ENCODE measurements at places on chromosomes 6 and 20.

- DNase-seq, result peak; percentile 93
Observed at GRCh38 chr6:136822376-136823127, at the start of gene PEX7. TSS of gene PEX7 (plus strand) at chr6:136822592. CDS start at chr6:136822666, 74 bp downstream.

GRCh38 chr6:81847866-81848265 lies 95.4 kb upstream of the TENT5A start:
- no peak for DNase-seq

DNA sequence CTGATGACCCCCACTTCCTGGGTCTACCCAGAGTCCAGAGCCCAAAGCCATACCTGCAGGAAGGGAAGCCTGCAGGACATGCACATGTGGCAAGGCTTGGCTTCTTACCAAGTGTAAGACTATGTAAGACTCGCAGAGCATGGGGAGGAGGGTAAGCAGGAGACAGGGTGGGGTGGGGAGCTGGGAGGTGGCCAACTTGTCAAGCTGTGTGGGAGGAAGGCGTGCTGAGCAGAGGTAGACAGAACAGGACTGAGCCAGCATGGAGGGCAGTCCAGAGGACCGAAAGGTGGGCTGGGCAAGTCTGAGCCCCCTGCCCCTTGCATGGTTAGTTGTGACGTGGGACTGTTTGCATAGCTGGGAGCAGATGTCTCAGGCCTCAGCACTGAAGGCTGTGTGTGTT lies 53.4 kb upstream of the RNF24 start:
- DNase-seq, result no peak

GRCh38 chr6:143119260-143119659 lies 58.6 kb downstream of the AIG1 start:
- DNase-seq, result no peak

- peak; percentile 70 for DNase-seq
Observed at GRCh38 chr20:31593221-31594001, 11.7 kb upstream of the ID1 start.

GRCh38 chr6:27873021-27873940 lies 38.9 kb downstream of the OR2B2 start:
- peak; percentile 87 for DNase-seq

DNA sequence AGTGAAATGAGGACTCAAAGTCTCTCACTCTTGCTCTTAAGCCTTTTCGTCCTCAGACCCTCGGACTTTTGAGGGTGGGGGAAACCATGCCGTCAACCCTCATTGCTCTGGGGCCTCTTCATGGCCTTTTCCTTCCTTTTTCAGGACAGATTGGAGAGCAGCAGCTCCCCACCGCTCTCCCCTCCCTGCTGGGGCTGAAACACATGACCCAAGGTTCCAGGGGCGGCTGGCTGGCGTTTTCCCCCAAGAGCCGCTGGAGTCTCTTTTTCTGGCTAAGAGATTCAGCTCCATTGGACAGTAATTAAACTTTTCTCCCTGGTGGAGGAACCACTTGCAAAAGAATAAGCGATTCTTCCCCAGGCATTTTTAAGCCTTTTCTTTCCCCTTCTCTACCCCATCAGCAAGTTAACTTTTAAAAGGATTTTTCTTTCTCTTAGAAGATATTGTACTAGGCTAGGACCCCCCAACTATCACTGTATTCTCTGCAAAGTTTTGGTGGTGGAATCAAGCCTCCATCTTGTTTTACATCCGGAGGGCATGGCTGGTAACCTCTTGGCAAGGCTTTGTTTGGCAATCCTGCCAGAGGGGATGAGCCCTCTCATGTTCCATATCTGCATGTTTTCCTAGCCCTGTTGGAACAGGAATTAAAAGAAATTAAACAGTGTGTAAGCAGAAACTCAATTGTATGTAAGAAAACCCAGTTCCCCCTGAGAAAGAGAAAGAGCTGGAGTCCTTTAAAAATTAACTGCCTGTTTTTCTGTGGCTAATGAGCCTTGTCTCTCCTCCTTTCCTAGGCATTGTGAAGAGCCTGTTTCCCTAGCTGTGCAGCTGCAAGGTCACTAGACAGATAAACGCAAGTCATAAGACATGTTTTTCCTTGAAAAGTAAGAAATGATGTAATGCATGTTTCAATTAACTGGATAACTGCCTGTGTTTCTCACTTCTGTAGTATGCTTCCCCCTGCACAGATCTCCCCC lies 100.8 kb upstream of the GPR6 start:
- no peak for DNase-seq

DNA sequence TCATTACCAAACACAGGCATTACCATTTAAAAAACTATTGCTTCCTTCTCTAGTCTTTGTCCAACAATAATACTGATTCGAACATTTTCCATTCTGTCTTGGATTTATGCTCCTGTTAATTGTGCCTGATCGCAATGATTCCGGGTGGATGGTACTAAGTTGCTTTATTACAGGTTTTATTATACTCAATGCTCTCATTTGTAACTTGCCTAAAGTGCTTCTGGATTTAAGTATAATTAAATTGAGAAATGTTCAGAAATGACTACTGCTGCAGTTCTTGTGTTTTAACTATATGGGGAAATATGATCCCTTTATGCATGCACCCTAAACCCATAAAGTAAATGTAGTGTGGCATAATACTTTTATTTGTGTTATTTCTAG lies 7.2 kb downstream of the TFAP2A start:
- no peak for DNase-seq

- no peak for DNase-seq
Observed at GRCh38 chr6:14380086-14380820, 262.7 kb downstream of the CD83 start.

DNA sequence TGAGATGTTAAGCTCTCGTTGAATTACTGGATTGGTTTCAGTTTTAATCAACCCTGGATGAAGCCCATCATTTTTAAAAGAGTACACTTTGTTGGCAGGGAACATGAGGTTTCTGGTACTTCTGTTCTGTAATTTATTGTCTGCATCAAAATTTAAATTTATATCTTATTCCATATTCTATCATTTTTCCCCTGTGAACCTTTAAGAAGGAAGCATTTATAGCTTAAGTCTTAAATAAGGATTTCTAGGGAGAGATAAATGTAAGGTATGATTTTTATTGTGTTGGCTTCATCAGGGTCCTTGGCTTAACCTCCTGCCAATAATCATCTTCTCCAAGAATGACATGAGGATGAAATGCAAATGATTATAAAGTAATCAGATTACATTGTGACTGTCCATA lies 40.6 kb downstream of the MLIP start:
- DNase-seq, result no peak

GRCh38 chr6:133326584-133326983 lies 85.4 kb downstream of the EYA4 start:
- no peak for DNase-seq

- no peak for DNase-seq
Observed at GRCh38 chr6:22651731-22652130, 82.4 kb downstream of the HDGFL1 start.

GRCh38 chr6:53833155-53833554 lies 38.4 kb downstream of the LRRC1 start:
- DNase-seq, result no peak

DNA sequence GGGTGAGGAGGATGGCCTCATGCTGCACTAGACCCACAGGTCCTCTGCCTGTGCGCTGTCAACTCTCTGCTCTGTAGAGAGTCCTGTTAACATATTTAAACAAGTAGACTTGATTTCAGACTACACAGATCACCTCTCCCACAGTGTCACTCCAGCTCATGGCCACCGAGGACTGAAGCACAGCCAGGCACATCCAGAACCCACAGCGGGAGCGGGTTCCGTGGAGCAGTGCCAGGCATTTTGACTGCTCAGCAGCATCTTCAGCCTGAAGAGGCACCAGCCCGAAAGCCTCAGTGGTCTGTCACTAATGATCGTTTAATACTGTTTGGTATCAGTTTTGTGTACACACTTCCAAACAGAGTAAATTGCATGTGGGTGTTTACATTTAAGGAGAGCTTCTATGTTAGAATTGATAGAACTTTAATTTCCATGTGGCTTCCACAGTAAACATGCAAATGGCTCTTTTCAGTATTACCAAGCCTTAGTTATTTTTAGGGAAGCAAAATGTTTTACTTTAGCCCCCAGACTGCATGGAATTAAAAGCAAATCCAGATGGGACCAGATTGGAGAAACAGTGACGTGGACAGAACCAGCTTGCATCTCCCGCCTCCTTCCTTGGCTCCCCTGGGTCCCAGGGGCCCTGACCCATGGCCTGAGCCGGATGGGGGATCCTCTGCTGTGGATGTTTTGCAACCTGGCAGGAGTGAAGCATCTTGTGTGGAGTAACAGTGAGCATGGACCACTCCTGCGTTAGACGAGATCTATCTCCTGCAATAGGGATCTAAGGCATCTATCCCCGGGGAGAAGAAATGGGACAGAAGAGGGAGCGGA lies 196.7 kb upstream of the CDH4 start:
- DNase-seq, result no peak

DNA sequence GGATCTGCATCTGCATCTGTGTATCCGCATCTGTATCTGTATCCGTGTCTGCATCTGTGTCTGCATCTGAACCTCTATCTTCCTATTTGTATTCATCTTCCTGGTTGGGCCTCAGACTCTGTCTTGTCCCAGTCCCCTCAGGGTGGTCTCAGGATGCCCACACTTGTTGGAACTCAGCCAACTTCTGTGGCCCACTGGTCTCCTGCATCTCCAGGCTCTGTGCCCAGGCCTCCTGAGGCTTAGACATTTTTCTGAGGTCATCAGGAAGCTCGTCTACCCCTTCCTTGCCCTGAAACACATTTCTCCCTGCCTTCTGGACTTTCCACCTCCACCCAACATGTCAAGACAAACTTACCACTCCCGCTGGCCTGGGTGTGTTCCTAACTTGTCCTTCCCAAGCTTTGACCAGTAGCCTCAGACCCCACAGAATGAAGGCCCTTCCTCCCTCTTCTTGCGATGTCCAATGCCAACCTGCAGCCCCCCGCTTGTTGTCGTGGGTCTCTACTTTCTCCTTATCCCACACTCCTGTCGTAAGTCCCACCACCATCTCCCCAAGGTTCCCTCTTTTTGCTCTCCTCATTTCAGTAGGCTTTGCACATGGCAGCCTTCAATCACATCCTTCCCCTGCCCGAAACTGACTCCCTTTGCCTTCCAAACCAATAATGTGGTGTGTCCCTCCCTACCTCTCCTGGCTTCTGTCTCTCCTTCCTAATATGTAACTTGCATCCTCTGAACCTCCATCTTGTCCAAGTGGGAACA lies 176.5 kb downstream of the DLL1 start:
- no peak for DNase-seq

DNA sequence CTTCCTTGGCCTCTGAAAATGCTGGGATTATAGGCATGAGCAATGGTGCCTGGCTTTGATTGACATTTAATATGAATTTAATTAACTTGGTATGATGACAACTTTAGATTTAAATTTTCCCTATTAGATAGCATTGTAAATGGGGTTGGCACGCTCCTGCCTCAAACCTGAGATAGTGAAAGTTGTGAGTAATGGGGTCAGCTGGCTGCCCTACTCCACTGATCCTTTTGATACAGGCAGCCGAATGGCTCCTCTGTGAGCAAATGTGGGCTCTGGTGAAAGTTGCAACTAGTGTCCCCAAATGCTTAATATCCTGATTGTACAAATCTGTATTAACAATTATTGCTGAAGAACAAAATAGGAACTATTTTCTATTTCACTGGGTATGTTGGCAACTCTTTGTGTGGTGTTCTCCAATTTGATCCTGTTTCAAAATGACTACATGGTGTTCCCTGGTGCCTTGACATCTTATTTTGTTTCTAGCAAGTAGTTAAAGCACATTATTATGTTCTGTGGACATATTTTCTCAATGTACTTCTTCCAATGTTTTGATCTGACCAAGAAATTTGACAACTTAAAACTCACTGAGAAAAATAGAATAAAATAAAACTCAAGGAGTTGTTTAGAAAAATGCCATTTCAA lies 97.4 kb downstream of the COL12A1 start:
- DNase-seq, result no peak

DNA sequence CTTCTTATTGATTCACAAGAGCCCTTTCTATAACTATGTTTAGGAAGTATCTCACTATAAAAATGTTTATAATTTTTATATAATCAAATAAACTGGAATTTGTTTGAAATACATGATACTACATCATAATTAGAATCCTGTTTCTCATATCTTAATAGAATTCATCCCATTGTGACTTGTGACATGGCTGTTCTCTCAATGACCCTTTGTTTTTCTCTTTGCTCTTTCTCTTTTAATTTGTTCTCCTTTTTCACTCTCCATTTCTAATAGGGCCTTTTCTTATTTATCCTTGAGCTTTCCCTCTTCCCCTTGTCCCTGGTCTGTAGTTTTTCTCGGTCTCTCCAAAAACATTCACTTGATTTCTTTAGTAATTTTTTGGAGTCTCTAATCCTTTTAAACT lies 111.3 kb downstream of the ADGRB3 start:
- DNase-seq, result no peak

- DNase-seq, result no peak
Observed at GRCh38 chr6:5178806-5179205, 81.9 kb downstream of the LYRM4 start.

DNA sequence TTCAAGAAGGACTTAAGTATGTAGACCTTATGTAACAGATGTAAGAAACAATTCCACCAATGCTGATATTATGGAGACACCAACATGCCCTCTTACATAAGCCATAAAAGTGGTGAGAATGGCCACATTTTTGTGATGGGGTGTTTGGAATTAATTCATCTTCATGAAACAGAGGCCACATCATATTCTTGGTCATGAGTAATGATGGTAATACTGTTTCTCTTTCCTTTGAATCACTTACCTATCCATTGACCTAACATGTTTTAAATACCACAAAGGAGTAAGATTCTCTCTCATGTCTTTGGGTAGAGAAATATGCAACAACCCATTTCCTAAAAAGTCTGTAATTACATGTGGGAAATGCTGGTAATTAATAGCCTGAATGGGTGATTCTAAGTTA lies 545.4 kb upstream of the FLRT3 start:
- no peak for DNase-seq

DNA sequence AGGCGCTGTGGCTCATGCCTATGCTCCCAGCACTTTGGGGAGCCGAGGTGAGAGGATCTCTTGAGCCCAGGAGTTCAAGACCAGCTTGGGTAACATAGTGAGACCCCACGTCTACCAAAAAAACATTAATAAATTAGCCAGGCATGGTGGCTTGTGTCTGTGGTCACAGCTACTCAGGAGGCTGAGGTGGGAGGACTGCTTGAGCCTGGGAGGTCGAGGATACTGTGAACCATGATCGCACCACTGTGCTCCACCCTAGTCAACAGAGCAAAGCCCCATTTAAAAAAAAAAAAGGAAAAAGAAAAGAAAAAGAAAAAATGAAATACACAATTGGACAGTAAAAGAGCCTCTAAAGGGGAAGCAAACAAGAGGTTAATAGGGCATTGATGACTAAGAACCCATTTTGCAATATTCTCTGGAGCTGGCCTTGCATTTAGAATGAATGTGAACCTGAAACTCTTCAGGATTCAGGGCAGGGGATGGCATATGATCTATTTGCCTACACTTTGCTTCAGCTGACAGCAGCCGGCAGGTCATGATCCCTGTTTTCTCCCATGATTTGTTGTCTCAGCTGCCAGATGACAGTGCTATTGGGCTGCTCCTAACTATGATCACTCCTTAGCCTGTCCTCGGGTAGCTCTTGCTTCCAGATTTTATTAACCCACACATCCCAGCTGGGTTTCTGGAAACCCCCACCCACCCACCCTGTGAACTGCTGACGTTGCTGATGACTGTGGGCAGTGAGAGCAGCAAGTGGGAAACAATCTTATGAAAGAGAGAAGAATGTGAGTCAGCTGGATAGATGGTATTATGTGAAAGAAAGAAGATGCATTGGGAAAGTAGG lies 83.8 kb upstream of the ELOVL5 start:
- no peak for DNase-seq

GRCh38 chr20:38355161-38356012 lies 9.1 kb downstream of the LBP start:
- no peak for DNase-seq
